ENCODE measurements at places on chromosomes 13 and 19.

DNA sequence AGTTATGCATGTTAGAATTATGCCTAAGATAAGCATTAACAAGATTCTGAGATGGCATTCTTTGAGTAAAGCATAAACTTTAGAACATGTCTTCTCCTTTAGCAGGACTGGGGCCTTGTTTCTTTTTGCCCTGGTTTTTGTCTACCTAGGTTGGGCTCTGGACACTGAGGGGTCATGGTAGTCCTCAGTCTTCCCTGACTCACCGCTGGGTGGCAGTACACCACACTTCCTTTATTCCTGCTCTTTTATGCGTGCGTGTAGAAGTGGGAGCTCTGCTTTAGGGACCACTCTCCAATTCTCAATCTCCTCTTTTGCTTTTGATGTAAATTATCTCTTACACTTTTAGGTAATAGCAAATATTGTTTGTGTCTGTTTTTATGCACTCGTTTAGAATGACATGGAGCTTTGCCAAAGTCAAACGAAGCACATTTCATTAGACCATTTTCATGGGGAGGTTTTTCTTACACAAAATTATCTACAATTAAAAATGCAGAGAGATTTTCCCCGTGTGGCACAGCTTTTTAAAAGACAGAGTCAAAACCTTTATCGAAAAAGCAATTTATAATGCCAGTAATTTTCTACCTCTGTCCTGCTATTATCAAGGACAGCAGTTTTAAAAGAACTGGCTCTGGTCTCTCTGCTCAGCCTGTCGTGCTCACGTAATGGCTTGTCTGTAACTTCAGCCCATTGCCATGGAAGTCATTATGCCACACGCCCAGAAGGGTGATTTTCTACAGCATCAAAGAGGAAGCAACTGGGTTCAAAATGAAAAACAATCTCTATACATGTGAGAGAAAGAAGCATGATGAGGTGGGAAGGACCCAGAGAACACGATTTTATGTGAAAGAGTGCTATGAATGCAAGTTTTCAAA, 413.9 kb downstream of the COG6 start:
- DNase-seq = peak; percentile 57

DNA sequence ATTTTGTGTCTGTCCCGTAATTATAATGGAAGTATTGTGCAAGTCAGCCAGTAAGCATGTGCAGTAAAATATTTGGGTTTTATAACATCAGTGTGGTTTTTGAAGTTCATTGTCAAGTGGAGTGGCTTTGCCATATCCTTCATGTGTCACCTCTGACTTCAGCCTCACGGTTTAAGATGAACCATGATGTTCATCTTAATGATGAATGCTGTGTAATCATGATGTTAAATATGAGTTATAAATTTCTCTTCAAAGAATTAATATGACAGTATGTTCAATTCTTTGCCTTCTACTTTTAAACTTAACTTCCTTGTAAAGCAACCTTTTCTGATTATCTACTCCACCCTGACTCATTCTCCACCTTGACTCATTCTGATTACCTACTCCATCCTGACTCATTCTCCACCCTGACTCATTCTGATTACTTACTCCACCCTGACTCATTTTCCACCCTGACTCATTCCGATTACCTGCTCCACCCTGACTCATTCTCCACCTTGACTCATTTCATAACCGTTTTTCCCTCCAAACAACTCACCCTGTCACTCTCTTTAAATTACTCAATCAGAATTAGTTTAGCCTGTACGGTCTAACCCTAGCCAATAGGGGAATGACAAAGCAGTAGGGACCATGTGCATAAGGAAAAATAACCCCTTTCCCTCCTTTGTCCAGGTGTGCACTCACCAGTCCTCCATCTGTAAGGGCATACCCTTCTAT, 50.3 kb upstream of the ANKRD10 start:
- DNase-seq = peak; percentile 90

GRCh38 chr19:245457-245856, 45.7 kb downstream of the PLPP2 start:
- no peak for DNase-seq

GRCh38 chr19:5587661-5588060, 19.9 kb upstream of the TINCR start:
- no peak for DNase-seq

DNA sequence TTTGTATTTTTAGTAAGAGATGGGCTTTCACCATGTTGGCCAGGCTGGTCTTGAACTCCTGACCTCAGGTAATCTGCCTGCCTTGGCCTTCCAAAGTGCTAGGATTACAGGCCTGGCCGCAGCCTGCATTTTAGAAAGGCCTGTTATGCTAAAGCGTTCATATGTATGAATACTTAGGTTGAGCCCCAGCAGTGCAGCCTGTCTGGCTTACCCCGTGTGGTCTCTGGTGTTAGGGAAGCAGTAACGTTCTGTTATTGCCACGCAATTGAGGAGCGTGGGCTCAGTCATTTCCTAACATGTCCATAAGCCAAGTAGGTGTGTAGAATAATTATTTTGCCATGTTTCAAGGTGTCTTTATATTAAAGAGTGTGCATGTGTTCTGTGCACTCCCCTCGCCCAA, 14.3 kb downstream of the HNRNPM start:
- no peak for DNase-seq

- DNase-seq = no peak
Measured at GRCh38 chr13:94332359-94333096, 147.0 kb downstream of the DCT start.

GRCh38 chr13:29532821-29533220, 62.7 kb downstream of the SLC7A1 start:
- DNase-seq = no peak

DNA sequence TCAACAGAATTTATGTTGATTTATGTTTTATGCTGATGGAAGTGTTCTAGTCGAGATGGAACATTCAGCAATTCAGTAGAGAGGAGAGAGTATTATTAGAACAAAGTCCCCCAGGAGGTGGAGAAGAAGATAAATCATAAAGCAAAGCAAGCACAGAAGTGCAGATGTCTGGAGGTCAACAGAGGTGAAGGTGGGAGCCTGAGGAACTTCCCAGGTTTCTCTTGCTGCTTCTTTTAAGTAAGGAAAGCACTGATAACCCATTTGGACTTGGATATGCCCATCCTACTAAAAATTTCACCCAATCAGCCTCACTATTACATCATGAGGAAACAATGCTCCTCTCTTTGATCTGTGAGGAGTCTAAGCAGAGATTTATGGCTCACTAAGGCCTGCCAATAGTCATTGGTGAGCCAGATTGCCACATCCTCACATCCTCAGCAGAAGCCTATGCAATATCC, 98.8 kb downstream of the EPSTI1 start:
- DNase-seq = peak; percentile 75

- no peak for DNase-seq
Measured at GRCh38 chr13:77991003-77991402, 72.4 kb upstream of the EDNRB start.

- no peak for DNase-seq
Measured at GRCh38 chr13:92769046-92769445, 457.6 kb upstream of the GPC6 start.

- no peak for DNase-seq
Measured at GRCh38 chr13:83557845-83558244, 324.4 kb downstream of the SLITRK1 start.

- DNase-seq = no peak
Measured at GRCh38 chr13:38990693-38991092, at the start of gene STOML3. TSS of gene STOML3 (minus strand) at chr13:38990831. CDS start at chr13:38990721, 110 bp downstream.

GRCh38 chr19:1076951-1077350, 10.0 kb downstream of the ARHGAP45 start:
- no peak for DNase-seq

DNA sequence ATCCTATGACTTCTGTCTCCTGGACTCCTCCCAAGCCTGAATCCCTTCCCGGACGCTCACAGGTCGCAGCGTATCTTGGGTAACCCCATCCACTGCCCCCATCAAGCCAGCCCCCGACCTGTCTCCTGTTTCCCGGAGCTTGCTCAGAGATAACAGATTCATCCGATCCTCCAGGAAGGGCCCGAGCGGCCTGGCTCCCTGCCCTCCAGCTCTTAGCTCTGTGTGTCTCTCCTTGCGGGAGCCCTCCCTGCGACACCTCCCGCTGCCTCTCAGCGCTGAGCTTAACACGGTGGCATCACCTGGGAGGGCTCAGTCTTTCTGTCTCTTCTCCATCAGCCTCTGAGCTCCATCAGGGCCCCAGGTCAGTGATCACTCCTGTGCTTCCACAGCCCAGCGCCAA, 4.3 kb upstream of the TMEM255B start:
- no peak for DNase-seq

DNA sequence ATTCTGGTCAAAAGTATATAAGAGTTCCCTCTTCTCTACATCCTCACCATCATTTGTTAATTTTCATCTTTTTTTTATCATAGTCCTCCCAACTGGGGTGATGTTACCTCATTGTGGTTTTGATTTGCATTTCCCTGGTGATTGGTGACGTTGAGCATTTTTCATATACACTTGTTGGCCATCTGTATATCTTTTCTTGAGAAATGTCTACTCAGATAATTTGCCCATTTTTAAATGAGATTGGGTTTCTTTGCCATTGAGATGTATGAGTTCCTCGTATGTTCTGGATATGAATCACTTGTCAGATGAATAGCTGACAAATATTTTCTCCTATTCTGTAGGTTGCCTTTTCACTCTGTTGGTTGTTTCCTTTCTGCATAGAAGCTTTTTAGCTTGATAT, 2.4 kb downstream of the CD33 start:
- DNase-seq = no peak

DNA sequence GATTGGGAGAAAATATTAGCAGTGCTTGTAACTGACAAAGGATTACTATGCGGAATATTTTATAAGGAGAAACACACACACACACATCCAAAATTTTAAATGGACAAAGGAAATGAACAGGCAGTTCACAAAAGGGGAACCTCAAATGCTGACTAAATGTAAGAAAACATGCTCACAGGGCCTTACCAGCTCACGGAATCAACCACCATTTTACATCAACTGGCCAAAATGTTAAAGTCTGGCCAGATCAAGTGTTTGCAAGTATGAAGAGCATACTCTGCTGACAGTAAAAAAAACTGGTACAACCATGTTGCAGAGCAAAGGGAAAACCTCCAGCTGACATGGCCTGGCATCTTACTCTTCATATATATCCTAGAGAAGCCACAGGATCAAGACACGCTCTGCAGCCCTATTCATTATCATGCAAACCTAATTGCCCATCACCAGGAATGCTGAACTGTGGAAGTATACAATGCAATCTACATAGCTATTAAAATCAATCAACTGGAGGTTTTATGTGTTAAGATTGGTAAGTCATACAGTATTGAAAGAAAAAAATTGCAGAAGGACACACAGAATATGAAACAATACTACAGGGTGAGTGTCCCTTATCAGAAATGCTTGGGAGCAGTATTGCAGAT, 124.4 kb downstream of the RNF17 start:
- no peak for DNase-seq

DNA sequence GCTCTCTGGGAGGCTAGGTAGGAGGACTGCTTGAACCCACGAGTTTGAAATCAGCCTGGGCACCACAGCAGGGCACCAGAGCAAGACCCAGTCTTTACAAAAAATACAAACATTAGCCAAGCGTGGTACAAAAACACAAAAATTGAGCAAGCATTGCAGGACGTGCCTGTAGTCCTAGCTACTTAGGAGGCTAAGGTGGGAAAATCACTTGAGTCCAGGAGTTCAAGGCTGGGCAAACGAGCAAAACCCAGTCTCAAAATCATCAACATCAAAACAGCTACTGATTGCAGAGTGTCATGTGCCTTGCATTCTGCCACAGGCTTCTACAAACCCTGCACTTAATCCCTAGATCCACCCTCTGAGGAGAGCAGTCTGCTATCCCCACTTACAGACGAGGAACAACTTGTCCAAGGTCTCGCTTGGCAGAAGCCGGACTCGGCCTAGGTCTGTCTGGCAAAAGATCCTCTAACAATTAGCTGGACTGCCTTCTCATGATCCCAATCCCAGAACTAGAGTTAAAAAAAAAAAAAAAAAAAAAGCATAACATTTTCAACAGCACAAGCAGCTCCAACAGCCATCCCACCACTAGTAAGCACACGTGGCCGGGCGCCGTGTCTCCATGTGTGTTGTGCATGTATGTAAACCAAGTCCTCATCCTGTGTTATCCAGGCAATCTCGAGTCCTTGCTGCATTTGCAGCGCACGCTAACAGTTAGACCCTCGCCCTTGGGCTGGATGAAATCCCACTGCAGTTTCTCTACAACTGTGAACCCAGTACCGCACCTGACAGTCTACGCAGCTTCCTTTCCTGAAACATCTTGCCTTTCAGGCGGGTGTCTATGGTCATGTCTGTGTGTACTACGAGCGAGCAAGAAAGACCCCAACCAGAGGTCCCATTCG, 2.0 kb downstream of the PPP6R1 start:
- DNase-seq = no peak

DNA sequence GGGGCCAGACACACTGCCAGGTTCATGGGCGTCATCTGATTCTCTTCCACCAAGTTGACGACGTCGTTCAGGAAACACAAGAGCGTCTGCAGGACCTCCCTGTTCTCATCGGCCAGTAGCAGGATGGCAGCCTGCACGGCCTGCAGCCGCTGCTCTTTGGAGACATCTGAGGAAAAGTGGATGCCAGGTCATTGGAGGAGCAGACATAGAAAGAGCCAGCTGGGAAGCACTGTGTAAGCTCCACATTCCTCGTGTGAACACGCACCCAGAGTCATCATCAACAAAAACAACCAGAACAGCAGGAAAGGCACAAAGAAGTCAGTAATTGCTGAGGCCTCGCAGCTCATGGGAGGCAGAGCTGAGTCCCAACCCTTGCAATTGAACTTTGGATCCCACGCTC, 96.5 kb downstream of the KL start:
- DNase-seq = no peak

GRCh38 chr13:29547153-29547552, 48.3 kb downstream of the SLC7A1 start:
- DNase-seq = no peak

- no peak for DNase-seq
Measured at GRCh38 chr19:50505856-50506611, 5.0 kb downstream of the JOSD2 start.

DNA sequence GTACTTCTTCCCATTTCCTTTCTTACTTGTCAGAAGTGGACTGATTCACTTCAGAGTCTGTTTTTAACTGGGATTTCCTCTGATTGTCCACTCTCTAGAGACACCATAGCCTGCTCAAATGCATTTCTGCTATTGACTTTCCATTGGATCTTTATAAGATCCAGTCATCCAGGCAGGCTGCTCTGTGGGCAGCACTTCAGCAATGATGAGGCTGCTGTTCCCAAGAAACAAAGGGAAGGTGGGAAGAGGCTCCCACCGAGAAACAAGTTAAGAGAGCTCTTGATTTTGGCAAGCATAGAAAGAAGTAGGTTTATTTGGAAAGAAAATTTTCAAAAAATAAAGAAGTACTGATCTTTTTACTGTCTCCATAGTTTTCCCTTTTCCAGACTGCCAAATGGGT, 125.8 kb upstream of the STARD13 start:
- DNase-seq = no peak

DNA sequence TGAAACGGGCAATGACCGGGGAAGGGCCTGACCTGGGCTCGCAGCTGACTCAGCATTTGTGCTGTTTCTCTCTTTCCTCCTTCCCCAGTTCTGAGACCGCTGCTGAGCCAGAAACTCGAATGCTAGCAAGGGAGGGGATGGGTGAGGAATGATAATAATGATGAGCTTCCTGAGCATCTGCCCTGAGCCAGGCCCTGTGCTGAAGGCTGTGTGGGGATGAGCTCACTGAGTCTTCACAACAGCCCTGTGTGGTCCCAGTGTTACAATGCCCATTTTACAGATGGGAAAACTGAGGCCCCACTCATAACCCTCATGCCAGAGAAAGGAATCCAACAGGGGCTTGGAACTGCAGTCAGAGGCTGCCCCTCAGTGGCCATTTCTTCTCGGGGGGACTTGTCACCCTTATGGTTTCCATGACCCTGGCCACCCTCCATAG, 8.1 kb downstream of the SULT2B1 start:
- DNase-seq = no peak

GRCh38 chr19:5436106-5436947, 18.9 kb upstream of the ZNRF4 start:
- DNase-seq = peak; percentile 56

Data from RPMI7951 (cell line).